ENCODE measurements at places on chromosomes 1 and 21. TPM values are rescaled to one million over a fixed set of nuclear protein-coding genes. Genes with fewer than 3 reads are reported as not detected.

TMEM269 gene
- total RNA-seq = 0.59 TPM

LCE3D gene
- not detected for total RNA-seq

DNA sequence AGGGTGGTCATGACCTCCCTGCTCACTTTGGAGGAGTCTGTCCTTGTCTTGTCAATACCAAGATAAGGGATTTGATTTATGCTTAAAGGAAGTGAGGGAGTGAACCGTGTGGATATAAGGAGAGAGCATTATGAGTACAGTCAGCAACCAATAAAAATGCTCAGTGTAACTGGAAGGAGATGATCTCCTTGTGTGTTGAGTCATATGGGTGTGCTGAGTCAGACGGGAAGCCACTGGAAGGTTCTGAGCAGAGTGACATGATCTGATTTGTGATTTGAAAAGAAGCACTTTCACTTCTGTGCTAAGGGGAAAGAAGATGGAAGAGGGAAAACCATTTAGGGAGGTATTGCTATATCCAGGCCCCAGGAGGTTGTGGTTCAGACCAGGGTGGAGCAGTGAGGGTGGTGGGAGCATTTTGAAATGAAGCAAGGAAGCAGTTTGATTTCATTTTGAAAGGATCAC is 2.5 kb upstream of the BCL10 start:
- no peak for DNase-seq

- no peak for DNase-seq
Observed at GRCh38 chr21:28356422-28356821, 636.3 kb downstream of the LTN1 start.

GRCh38 chr1:177142791-177143271 is 21.7 kb downstream of the ASTN1 start:
- no peak for DNase-seq
